ENCODE measurements at places on chromosomes 3 and 15.
A peak's percentile ranks its signal among the peaks of the same experiment; 100 is the strongest.

DNA sequence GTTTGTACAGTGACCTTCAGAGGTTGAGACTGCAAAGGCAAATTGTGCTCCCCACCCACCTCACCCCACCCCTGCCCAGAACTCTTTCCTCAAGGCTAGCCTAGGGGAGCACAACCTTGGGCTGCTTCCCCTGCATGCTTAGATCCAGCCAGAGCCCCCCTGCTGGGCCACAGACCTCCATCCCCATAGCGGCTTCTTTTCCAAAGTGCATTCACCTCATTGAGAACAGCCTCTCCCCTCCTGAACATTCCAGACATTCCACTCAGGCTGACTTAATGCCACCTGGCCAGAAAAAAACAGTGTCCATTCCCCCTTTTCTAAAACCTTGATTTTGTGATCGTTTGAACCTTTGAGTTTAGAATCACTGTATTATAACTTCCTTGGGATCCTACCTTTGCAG, 124.4 kb upstream of the TOPAZ1 start:
- no peak for DNase-seq

- no peak for DNase-seq
Measured at GRCh38 chr3:13015286-13016082, 57.7 kb downstream of the IQSEC1 start.

DNA sequence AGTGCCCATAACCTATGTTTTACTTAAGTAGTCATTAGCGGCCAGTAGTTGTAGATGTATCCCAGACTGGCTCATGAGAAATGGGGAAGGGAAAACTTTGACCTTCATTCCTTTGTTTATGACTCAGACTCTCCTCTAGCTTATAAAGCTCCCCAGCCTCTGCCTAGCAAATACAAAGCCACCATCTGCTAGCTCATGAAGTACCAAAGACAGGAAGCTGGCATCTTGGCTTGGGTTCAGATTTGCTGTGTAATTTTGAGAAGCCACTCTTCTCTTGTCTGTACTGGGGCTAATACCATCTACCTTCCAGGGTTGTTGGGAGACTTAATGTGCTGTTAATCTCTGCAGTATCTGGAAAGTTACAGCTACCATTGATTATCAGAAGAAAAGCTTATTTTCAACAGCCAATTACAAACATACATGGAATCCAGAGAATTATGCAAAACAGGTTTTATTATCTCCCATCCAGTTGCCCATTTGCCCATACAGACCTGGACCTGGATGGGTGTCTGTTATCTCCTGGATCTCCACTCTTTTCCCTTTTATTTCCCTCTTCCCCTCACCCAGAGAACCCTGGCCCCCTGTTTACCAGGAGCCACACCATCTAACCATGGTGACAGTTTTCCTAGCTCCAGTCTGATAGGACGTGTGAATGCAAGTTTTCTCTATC, 153.8 kb downstream of the SEMA6D start:
- DNase-seq, result peak; percentile 38

- no peak for DNase-seq
Measured at GRCh38 chr3:197417441-197417840, 119.0 kb upstream of the DLG1 start.

DNA sequence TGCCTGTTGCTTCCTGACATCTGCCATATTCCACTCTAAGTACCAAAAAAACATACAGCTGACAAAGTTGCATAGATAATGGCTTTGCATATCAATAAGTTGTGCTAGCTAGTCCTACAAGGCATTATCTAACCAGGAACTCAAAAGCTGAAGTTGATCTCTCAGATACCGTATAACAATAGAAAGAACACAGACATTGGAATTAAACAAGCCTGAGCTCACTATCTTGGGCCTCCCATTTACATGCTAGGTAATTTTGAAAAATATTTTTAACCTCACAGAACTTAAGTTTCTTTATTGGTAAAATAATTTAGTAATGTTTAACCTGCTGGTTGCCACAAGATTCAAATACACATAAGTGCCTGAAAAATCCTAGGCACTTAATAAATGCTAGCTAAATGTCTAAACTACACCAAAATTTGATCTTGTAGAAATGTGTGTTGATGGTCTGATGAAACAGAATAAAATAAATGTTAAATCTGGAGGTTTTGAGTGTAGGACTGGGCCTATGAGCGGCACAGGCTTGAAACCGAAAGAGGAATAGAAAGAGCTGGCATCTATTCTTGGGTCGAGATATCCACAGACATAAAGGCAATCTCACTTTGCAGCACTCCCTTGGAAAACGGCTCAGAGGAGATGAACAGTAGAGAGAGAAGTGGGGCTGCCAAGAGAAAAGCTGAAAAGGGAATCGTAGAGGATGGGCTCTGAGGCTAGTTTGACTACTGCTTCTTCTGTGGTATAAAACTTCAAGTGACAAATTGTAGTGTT, 29.9 kb upstream of the TTC14 start:
- no peak for DNase-seq

DNA sequence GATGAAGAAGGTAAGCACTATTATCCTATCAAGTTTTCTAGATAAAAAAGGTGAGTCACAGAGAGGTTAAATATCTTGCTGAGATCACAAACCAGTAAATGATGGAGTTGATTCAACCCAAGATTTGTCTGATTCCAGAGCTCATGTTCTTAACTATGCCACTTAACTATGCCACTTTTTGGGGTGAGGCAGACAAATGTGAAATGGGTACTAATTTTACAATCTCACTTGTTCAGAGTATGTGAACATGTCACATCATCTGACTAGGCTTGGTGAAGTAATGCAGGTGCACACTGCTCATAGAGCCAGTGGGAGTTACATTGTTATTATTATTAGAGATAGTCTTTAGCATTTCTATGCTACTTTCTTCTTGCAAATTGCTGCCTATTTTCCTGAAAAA, 2.0 kb downstream of the DRD3 start:
- DNase-seq, result no peak

- DNase-seq, result no peak
Measured at GRCh38 chr15:82882273-82882928, 70.1 kb downstream of the HOMER2 start.

- DNase-seq, result no peak
Measured at GRCh38 chr15:94367726-94368535, 136.6 kb downstream of the MCTP2 start.

GRCh38 chr3:5729852-5730251, 542.3 kb downstream of the EDEM1 start:
- no peak for DNase-seq

- DNase-seq, result no peak
Measured at GRCh38 chr15:50082066-50082465, 37.0 kb downstream of the ATP8B4 start.

DNA sequence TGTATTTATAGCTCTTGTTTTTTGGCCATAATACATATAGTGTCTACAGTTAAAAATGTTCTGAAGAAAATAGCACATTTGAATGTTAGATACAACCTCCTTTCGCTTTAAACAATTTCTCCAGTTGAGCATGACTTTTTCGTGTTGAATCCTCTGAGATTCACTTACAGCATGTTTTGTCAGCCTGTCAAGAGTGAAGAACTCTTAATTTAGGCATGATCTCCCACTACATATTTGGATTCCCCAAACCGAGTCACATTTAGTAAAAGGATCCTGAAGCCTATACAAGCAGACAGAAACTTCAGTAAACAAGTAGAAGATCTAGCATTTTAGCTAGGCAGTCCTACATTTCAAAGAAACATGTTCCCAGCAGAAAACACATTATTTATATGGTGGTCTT, 796.6 kb downstream of the MCTP2 start:
- no peak for DNase-seq

DNA sequence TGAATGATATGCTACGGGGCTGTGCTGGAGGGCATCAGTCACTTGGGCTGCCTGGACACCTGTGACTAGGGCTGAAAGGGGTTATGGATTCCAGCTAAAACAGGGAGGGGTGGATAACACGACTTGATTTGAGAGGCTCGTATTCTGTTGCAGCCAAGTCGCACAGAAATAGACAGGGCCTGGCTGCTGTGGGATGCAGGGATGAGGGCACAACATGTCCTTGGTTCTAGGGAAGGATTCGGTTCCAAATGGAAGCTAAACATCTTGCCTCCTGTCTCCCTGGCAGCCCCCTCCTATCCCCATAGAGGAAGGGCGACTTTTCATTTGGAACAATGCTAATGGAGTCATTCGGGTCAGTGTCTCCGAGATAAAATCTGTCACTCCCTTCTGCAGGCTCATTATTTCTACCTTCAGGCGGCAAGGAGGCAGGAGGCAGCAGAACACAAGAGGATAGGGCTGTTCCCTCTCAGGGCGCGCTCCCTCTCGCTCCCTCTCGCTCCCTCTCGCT, 433.8 kb upstream of the RBMS3 start:
- DNase-seq, result no peak

DNA sequence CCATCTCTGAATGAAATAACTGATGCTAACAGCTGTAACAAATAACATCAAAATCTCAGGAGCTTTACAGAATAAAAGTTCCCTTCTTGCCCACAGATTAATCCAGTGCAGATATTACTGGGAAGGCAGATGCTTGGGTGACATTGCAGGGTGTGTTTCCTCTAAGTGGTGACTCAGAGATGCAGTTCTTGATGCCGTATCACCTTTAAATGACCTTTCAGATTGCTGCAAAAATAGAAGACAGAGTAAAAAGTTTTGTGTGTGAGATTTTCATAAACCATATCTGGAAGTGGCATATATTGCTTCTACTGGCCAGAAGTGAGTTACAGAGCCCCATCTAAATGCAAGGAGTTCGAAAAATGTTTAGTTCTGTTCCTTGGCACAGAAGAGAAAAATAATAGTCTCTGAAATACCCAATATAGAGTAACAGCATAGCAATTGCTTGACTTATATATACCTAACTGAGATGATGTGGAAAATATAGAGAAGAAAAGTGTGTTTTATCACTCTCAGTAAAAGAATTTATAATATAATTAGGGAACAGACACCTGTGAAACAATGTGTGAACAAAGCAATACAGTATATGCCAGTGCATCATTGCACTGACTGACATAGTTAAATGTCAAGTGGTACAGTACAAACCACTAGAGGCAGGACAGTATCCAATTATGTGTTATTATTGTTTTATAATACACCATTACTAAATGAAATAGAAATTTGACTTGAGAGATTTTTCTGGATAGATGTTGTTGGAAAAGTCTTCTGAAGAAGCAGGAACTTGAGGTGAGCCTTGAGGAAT, 430.7 kb upstream of the CBLB start:
- no peak for DNase-seq

GRCh38 chr15:77982127-77982490, 95.4 kb downstream of the TBC1D2B start:
- no peak for DNase-seq

DNA sequence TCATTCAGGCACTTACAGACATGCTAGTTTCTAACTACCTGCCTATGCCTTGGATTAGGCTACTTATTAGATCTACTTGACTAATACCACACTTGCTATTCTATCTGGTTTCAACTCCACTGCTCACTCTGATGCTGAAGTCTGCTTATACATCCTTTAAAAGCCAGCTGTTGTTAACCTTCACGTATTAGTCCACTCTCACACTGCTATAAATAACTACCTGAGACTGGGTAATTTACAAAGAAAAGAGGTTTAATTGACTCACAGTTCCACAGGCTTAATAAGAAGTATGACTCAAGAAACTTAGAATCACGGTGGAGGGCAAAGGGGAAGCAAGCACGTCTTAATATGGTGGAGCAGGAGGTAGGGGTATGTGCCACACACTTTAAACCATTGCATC, 47.7 kb upstream of the ANKRD28 start:
- DNase-seq, result no peak

GRCh38 chr3:93969443-93969842, 4.3 kb downstream of the PROS1 start:
- no peak for DNase-seq

DNA sequence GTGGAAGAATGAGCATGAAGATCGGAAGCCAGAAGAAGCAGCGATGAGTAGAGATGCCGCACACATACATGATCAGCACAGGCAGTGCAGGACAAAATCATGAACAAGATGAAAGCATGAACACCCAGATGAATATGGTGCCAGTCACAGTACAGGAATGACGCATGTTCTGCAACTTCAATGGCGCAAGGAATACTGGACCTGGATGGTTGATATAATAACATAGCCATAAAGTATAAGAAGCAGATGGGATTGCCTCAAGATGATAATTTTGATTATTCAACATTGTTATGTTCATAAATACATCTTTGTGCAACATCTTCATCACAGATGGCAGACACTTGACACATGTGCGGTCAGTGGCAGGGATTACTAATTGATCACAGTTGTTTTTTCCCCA, 59.7 kb upstream of the SLCO3A1 start:
- no peak for DNase-seq
